8988T (cell line): ENCODE measurements at places on chromosomes 5 and 9.

DNA sequence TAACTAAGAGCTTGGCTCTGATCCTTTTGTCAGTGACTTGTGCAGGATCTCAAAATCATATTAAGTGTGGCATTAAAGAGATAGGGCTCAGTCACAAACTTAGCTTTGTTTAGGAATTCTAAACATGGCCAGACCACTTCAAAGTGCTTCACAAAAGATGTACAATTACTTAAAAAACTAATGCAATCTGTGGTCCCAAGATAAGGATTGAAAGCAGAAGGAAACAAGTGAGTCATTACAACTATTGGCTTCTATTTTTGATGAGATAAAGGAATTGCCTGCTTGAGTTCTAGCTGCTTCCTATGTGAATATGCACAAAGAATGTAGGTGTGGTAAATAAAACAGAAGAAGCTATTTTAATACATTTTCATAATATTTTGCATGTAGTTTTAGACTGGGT, 44.9 kb upstream of the SLC12A2 start:
- DNase-seq: no peak

DNA sequence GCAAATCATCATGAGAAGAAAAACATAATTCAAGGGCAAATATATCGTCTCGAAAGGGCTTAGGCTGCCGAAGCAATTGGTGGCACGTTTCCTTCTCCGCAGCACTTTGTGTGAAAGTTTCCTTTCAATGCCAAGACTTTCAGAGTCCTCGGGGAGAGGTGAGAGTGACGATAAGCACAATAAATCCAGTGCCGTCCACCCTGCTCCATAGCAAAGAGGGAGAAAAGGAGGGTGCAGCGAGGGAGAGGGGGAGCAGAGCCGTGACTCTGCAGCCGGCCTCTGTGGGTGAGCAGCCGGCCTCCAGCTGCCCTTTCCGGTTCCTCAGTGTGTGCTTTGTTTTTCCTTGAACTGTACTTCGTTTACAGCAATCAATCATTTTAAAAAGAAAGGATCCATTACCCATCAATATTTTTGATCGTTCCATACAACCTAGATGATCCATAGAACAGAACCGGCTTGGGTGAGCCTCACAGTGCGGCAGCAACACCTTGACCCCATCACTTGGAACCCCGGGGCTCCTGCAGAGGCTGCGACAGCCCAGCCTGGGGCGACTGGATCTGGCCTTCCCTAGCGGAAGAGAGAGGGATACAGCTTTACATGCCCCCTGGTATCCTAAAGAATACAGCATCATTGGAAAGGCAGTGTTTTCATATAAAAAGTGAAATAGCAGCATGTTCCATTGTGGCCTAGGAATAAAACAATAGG, 247.0 kb upstream of the IRX4 start:
- no peak for DNase-seq

DNA sequence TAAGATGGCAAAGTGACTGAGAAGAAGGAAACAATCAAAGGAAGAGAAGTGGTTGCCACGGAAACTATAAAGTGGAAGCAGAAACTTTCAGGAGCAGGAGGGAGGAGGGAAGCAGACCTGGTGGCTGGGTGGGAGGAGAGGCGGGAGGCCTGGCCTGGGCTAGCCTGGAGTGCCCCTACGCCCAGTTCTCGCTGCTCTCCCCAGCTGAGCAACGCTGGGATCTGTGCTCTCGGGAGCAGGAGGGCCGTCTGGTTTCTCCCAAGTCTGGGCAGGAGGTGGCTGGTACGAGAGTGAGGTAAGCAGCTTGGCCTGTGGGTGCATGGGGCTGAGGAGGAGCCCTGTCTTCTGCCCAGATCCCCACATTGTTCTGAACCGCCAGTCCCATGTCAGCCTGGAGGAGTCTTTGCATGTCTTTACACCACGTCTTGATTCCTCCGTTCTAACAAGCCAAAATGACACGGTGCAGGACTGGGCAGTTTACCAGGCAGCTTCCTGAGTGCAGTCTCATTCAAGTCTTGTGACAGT, 15.0 kb upstream of the DAB2IP start:
- no peak for DNase-seq

DNA sequence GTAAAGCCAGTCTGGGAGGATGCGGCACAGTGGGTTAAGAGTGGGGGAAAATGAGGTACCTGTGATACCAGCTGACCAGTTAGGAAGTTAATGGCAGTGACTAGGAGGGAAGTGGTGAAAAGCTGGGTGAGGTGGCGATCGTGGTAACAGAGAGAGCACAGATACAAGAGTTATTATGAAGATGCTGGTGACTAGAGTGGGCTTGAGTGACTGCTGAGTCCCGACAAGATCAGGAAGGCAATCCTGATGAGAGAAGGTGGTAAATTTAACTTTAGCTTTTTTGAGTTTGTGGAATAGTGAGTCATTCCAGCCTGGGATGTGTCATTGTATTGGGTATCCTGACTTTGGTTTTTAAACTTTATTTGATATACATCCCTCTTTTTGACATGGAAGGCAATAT, 38.8 kb downstream of the CMYA5 start:
- DNase-seq: no peak

DNA sequence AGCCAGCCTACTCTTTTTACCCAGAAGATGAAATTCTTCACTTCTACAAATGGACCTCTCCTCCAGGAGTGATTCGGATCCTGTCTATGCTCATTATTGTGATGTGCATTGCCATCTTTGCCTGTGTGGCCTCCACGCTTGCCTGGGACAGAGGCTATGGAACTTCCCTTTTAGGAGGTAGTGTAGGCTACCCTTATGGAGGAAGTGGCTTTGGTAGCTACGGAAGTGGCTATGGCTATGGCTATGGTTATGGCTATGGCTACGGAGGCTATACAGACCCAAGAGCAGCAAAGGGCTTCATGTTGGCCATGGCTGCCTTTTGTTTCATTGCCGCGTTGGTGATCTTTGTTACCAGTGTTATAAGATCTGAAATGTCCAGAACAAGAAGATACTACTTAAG, 16.6 kb downstream of the OCLN start:
- no peak for DNase-seq

GRCh38 chr5:169615561-169615960, 21.5 kb upstream of the DOCK2 start:
- no peak for DNase-seq

- DNase-seq: no peak
These were observed 49.2 kb downstream of the TIMD4 start for GRCh38 chr5:156913719-156914370.

GRCh38 chr5:137609127-137609526, 110.0 kb upstream of the SPOCK1 start:
- no peak for DNase-seq

- no peak for DNase-seq
These were observed 494 bp upstream of the DOCK2 start for GRCh38 chr5:169636477-169637084.

DNA sequence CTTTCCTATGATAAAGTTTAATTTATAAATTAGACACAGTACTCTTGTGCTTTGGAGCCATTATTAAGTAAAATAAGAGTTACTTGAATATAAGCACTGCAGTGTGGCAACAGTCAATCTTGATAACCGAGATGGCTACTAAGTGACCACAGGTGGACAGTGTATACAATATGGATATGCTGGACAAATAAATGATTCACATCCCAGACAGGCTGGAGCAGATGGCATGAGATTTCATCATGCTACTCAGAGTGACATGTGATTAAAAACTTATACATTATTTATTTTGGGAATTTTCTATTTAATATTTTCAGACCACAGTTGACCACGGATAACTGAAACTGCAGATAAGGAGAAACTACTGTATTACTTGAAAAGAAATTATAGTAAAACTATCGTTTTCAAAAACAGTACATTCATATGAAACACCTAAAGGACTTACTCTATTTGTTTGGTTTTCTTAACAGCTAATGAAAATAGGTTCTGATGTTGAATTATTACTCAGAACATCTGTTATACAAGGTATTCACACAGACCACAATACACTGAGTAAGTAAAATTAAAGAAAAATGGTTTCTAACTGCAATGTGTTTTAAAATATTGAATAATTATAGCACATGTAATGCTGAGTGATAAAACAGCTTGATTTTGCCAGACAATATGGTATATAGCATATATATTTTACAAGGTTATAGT, 16.0 kb downstream of the LYRM7 start:
- DNase-seq: no peak

DNA sequence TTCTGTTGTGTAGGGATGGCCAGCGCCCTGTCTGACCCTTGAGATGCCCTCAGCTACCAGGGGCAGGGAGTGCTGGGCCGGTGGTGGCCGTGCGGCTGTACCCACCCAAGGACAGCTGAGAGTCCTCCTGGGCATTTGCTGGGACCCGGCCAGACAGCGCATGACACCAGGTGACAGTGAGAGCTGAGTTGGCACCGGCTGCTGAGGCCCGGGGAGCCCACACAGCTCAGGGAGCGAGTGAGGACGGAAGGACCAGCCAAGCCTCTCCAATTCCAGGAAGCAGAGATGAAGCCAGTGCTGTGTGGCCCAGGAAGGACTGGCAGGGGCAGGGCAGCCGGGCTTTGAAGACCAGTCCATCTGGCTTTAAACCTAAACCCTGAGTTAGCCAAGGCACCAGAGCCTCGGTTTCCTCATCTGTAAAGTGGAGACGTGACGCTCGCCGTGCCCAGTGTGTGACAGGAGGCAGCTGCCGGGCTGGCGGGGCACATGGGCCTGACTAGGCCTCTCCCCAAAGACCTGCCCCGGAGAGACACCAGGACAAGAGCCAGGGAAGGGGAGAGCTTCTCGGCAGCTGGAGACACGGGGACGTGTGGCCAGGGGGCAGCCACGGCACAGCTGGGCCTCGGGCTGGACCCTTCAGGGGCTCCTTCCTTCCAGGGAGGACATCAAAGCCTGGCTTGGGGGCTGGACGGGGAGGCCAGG, 3.0 kb upstream of the AGPAT2 start:
- no peak for DNase-seq

DNA sequence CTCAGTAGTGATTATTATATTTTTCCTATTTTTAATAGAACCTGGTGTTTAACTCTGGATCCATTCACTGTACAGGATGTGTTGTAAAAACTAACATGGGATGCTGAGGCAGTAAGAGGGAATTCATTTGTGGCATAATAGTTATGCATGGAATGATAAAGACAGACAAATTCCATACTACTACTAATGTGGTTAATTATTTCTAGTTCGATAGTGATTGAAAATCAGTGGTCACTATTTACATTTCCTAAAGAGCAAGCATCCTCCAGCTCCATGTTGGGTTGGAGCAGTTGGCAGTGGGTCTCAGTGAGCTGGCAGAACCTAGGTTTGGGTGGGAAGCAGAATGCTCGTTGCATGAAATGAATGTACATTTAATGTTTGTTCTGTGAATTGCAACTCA, 122.6 kb downstream of the SAXO1 start:
- no peak for DNase-seq

- DNase-seq: peak; percentile 24
These were observed 19.5 kb upstream of the ASPN start for GRCh38 chr9:92501671-92502393.

- DNase-seq: no peak
These were observed 231.3 kb downstream of the ENC1 start for GRCh38 chr5:74409166-74409706.

DNA sequence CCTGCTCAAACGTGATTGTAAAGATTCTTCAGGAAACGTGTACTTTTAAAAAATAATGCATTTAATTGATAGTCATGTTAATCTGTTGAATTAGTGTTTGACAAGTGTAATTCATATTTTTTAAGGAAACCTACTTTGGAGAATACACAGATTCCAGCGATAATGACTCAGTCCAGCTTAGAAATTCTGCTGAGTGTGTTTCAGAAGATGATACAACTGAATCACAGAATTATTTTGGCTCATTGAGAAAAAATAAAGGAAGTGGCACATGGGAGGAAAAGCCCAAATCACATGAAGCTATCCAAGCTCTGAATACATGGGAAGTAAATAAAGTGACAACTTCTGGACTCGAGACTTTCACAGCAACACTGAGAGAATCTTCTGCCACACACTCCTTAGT, 37.8 kb downstream of the ICE1 start:
- no peak for DNase-seq

- peak; percentile 87 for DNase-seq
These were observed at the start of gene LMX1B for GRCh38 chr9:126613651-126614050. TSS of gene LMX1B (plus strand) at chr9:126613928. CDS start at chr9:126614450, 522 bp downstream.

- DNase-seq: no peak
These were observed 144.2 kb upstream of the RAI14 start for GRCh38 chr5:34511915-34512314.

DNA sequence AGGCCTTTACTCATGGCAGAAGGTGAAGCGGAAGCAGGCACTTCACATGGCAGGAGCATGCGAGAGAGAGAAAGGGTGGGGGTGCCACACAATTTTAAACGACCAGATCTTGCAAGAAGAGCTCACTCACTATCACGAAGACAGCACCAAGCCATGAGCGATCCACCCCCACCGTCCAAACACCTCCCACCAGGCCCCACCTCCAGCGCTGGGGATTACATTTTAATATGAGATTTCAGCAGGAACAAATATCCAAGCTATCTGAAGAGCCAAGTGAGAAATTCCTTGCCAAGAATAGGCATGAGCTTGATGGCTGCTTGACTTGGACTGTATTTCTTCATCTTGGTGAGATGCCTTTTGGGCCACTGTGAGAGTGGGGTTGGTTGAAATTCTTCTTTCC, 88.0 kb downstream of the PDZD2 start:
- DNase-seq: no peak

DNA sequence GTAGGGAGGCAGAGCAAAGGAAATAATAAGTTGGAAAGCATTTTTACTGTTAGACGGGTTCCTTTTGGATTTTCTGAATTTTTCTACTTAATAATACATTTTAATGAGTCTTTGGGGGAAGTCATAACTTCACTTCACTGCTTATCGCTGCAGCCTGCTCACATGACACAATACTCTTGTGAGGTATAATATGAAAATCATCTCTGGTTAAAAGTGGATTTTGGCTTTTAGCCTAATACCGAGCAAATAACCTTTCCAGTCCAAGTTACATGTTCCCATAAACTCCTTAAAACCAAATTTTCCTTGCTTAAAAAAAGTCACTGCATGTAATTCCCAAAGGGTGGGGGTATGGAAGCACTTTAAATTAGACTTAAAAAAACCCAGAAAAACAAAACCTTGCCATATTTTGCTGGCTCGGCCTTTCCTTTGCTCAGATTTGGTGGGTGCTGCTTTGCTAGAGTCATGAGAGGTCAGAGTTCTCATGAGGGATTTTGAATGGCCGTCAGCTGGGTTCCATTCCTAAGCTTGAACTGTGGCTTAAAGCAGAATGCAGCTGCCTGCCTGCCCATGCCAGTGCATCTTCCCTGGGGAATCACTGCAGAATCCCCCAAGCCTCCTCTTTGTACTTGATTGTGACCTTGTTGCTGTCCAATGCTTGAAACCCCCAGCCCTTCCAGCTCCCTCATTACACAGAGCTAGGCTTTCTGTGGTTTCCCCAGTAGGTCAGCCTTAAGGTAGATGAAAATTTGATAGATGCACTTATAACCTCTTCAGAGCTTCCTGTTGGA, 331.8 kb downstream of the KDM4C start:
- no peak for DNase-seq

DNA sequence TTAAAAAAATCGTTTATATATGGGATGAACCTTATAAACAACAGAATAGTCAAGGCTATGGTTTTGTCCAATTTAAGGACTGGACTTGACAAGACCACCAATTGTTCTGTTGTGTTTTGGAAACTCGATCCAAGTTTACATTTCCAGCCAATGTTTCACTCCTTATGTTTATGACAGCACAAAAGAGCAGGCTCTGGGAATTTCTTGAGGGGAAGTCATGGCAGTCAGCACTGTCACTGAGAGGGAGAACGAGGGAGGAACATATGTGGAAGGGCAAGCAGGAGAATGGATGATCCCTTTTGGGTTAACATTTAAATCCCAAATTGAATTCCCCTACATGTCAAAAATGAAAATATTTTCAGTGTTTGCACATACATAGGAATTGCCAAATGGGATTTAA, 292.5 kb downstream of the MARCHF11 start:
- no peak for DNase-seq

- DNase-seq: no peak
These were observed 13.8 kb downstream of the URM1 start for GRCh38 chr9:128384801-128385495.
